ENCODE measurements at places on chromosomes 13 and 19. TPM values are rescaled to one million over a fixed set of nuclear protein-coding genes. Genes with fewer than 3 reads are reported as not detected.

Gene RFPL4AL1
- total RNA-seq = not detected

Gene FSTL3
- total RNA-seq = 7.3 TPM

Gene NLRP9
- total RNA-seq = not detected

Gene AMER2
- total RNA-seq = not detected

Gene ACOD1
- not detected for total RNA-seq

Gene MIA
- total RNA-seq = 2.1 TPM

Gene SPTBN4
- 0.52 TPM for total RNA-seq

Gene EIF3K
- total RNA-seq = 314 TPM

Gene TEKTIP1
- not detected for total RNA-seq

Gene TMPRSS9
- under 0.01 TPM for total RNA-seq

Gene INSR
- 38.6 TPM for total RNA-seq

Gene C13orf46
- total RNA-seq = under 0.01 TPM

Gene SLC25A41
- total RNA-seq = 0.52 TPM

Gene B3GNT8
- total RNA-seq = 0.52 TPM

Gene MAMSTR
- total RNA-seq = 5.2 TPM

Gene NOSIP
- total RNA-seq = 73.1 TPM

Gene CERS1
- total RNA-seq = 17.7 TPM

Gene KIR2DL3
- total RNA-seq = not detected

Gene RFPL4A
- 0.52 TPM for total RNA-seq

Gene NKPD1
- total RNA-seq = not detected

Gene ZNF99
- under 0.01 TPM for total RNA-seq

Gene ADAMTSL5
- 3.1 TPM for total RNA-seq

Gene ZNF726
- total RNA-seq = 2.6 TPM

Gene ZNF221
- 6.3 TPM for total RNA-seq
